ENCODE measurements at places on chromosomes 1 and 21.

- no peak for DNase-seq
Observed at GRCh38 chr1:25099343-25099951, 132.9 kb downstream of the SYF2 start.

DNA sequence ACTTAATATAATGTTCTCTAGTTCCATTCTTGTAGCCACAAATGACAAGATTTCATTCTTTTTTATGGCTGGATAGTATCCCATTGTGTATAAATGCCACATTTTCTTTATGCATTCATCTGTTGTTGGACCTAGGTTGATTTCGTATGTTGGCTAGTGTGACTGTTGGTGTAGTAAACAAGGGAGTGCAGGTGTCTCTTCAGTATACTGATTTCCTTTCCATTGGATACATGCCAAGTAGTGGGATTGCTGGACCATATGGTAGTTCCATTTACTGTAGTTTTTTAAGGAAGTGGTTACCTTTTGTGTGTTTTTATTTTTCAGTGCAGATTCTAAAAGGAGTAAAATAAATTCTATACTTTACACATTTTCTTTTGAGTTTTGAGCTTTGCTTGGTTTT lies 5.7 kb downstream of the PARK7 start:
- DNase-seq = no peak

DNA sequence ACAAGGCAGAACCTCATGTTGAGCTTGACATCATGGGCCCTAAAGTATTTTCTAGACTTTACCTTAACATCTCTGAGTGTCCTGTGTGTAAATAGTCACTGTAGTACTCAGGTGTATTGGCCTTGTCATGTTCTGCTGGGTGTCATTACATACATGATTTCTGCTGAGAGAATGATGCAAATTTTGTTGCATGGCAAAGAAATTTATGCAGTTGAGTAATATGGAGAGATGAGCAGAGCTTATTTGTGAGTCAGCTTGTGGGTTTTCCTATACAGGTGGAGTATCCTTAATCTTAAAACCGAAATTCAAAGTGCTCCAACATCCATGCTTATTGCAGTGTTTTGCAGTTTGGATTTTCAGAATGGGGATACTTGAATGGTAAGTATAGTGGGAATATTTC lies 36.6 kb downstream of the RGL1 start:
- DNase-seq = no peak

- no peak for DNase-seq
Observed at GRCh38 chr21:44090325-44090724, 16.9 kb upstream of the PWP2 start.

All from substantia nigra (tissue), 51 donors.